ENCODE measurements at places on chromosomes 11 and 22.

- DNase-seq, result no peak
Measured at GRCh38 chr11:117796456-117796871, 552 bp downstream of the DSCAML1 start.

DNA sequence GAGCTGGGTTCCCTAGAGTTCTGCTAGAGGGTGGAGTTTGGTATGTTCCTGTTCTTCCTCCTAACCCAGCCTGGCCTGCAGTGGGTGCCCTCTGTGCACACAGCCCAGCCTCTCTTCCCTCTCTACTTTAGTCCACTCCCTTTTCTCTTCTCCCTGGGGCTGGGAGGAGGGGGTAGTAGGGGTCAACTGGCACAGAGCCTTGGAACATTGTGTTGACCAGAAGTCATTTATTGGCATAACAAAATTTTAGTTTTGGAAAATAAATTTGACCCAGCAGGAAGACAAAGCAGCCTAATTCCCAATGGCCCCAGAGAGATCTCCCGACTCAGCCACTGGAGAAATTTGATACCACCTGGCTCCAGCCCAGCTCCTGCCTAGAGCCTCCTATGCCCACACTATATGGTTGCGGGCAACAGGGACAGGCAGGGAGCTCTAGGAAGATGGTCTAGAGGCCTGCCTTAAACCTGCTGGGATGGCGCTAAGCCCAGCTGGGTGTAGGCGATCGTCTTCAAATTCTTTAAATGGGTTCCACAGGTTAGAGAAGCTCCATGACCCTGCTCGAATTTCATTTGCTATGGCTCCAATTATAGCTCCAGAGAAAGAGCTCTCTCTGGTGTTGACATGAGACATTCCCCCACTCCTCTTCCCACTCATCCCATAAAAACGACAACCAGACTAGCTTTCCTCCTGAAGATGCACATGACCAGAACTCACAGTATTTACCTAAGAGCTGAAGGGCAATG lies 9.9 kb downstream of the PCSK7 start:
- peak; percentile 63 for DNase-seq

GRCh38 chr11:72721689-72722049 lies 30.5 kb downstream of the ARAP1 start:
- no peak for DNase-seq

DNA sequence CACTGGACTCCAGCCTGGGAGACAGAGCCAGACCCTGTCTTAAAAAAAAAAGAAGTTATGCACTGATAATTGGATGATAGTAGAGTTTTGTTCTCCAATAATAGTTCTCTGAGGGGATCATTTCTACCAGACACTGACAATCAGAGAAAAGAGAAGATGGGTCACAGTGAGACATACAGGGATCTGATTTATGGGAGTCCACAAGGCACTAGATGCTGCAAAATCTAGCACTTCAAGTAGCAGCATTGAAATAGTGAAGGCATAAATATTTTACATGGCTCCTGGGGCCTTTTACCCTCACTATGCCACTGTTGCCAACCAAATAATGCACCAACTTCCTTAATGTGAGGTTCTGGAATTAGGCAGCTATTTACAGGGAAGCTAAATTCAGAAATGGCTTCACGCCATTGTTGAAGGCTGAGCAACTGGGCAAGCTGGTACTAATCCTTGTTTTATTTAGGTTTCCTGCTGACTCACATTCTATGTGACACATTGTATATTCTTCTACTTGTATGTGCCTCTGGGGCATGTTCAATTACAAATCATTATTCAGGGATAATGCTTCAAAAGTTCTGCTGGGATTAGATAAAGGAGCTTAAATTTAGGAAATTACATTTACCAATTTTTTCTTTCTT lies 38.2 kb upstream of the ABTB2 start:
- peak; percentile 46 for DNase-seq

GRCh38 chr11:70506986-70507385 lies 108.7 kb downstream of the CTTN start:
- DNase-seq, result no peak

- DNase-seq, result no peak
Measured at GRCh38 chr11:96230686-96231085, 112.3 kb downstream of the MAML2 start.

DNA sequence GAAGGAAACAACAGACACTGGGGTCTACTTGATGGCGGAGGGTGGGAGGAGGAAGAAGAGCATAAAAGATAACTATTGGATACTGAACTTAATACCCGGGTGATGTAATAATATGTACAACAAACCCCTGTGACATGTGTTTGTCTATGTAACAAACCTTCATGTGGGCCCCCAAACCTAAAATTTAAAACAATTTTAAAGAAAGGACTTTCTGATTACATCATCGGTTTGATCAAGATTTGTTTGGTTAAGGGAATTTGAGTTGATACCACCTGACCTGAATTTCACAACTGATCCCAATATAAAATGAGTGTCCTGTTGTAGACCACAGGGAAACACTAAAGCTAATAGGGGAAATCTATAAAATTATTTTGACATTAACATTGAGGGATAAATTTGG lies 34.3 kb downstream of the APIP start:
- DNase-seq, result no peak

- DNase-seq, result no peak
Measured at GRCh38 chr11:130177782-130178181, 18.2 kb downstream of the ST14 start.

- DNase-seq, result no peak
Measured at GRCh38 chr11:38593649-38594048, 1995.6 kb upstream of the RAG2 start.

DNA sequence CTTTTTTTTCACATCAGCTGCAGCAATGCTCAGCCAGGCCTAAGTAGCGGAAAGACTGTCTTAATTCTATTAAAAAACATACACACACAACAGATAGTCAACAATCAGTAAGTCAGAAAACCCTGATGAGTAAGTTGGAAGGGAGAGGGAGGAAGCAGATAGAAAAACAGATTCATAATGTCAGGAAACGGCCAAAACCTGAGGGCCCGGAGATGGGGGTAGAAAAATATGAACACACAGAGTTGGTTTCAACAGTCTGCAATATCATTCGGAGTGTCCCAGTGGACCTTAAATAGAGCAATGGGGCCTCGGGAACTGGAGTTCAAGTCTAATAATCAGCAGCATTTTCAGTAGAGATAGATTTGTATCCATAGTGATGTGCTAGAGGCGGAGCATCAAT lies 14.8 kb downstream of the LRRC55 start:
- DNase-seq, result no peak

DNA sequence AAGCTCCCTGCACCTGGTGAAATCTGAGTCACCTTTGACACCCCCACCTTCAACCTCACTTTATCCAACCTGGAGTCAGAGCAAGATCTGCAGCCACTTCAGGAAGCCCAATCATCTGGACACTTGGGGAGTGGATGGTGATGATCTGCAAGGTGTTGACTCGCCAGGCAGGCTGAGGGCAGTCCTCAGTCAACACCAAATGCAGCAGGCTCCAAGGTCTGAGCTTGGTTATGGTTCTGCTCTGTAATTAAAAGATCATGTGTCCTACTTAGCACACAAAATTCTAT lies 446.9 kb downstream of the BRD1 start:
- no peak for DNase-seq

DNA sequence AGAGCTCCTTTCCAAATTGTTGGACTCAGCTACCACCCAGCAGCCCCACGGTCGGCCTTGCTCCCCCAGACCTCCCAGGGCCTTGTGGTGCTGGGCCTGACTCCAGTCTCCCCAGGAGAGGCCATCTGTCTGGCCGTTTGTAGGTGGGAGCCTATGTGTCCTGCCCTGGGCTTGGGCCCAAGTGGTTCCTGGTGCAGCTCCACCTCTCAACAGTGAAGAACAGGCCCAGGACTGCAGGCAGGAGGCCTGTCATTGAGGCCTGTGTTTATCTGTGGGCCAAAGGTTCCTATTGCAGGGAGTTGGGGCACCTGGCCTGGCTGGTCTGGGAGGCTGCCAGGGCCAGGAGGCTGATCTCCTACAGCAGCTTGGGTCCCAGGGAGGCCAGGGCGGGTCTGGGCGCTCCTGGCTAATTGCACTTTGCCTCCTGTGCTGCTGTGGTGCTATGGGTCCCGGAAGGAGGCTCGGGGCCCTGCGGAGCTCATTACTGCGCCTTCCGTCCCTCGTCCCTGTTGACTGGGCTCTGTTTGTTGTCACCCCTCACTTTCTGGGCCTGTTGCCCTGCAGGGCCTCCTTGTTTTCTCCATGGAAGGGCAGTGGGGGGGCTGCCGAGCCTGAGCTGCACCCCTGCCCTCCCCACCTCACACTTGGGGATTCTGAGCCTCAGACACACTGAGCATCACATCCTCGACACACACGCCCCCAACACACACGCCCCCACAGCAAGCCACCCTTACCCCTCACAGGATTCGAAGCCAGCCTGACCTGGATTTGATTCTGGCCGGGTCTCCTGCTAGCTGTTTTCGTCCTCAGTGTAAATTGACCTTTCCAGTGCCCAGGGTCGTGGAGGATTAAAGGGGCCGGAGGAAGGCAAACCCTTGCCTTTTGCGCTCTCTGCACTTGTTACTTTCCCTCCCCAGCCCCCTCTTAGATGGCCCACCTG lies 6.8 kb upstream of the OMP start:
- DNase-seq, result no peak

DNA sequence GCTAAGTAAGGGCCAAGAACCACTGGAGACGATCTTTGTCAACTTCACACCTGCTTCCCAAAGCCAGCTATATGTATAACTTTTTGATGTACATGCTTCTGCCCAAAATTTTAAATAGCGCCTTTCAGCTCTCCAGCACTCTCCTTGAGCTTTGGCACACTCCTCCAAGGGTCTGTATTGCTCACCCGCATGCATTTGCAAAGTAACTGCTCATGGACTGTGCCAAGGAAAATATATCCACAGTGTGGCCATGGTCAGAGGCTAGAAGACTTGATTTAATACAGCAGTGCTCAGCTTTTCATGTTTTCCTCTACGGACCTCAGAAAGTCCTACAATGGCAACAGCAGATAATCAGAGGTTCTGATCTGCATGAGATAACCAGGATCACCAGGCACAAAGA lies 550.1 kb downstream of the SOX6 start:
- no peak for DNase-seq

- no peak for DNase-seq
Measured at GRCh38 chr11:132490978-132491377, 1041.3 kb downstream of the OPCML start.

DNA sequence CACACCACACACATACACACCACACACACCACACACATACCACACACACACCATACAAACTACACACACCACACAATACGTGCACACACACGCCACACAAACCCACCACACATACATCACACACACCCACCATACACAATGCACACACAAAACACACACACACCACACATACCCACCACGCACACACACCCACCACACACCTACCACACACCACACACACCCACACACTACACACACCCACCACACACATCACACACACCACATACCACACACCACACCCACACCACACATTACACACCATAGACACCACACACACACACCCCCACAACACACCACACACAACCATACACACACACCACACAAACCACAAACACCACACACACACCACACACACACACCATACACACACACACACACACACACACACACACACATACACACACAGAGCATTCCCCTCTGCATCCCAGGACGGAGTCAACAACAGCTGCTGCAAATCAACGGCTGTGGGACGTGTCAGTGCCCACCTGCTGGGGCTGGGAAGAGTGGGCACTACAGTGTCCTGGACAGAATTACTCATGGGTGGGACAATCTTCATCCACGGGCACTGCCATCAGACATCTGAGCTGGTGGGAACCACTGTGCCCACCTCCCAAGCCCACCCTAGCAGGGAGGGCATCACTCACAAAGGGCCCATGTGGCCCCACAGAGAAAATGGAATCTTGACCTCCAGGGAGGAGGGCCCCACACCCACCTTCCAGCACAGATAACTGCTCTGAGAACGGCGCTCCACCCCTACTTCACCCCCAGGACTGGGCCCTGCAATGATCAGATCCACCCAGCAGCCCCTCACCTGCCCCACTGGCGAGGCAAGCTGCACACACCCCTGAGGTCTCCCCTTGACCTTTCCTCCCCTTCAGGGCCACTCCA lies 8.4 kb downstream of the TP53I11 start:
- no peak for DNase-seq

DNA sequence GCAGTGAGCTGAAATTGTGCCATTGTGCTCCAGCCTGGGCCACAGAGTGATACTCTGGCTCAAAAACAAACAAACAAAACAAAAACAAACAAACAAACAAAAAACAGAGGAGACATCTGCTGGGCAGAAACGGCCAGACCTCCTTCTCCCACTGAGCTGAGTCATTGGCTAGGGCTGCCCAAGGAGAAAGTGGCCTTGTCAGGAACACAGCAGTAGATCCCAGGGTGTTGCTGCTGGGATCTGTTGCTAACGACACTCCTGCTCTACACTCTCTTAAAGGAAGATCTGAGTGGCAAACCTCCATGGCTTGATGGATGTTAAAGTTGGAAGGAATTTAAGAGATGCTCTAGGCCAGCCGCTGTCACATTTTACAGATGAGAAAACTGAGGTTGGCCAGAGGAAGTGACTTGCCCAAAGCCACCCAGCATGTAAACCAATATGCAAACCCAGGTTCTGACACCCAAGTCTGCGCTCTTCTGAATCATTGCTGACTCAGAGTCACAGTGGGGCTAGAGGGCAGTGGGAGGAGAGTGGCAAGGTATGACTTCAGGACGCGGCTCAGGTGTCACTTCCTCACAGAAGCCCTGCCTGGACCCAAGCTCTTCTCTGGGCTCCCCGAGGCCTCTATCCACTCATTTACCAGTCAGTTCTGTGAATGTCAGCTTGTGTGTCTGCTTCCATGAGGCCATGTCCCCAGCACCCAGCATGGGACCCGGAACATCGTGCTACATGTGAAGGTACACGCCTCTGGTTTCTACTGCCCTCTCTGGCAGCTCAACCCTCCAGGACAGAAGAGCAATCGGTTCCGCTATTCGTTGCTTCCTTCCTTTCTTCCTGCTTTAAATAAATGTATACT lies 11.3 kb upstream of the GDPD5 start:
- DNase-seq, result no peak

Data from LNCaP clone FGC (cell line).